ENCODE measurements at places on chromosomes 2 and 18.

DNA sequence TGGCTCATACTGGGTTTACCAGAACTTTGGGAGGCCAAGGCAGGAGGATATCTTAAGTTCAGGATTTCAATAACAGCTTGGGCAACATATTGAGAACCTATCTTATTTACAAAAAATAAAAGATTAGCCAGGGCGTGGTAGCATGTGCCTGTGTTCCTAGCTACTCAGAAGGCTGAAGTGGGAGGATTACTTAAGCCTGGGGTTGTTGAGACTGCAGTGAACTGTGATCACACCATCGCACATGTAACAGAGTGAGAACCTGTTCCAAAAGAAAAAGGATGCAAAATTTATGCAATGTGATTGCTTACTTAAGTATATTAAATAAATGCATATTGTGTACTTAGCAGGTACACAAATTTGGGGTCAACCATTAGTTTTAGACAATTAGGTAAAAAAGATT, 768.9 kb upstream of the CDH7 start:
- H3K27ac ChIP-seq = no peak overlapping the region
- no peak overlapping the region for H3K4me3 ChIP-seq
- no peak for DNase-seq
- no peaks in the 10 kb centered on the region for H3K36me3 ChIP-seq
- no peaks in the 10 kb centered on the region for H3K4me1 ChIP-seq
- H3K27me3 ChIP-seq = no peaks in the 10 kb centered on the region

DNA sequence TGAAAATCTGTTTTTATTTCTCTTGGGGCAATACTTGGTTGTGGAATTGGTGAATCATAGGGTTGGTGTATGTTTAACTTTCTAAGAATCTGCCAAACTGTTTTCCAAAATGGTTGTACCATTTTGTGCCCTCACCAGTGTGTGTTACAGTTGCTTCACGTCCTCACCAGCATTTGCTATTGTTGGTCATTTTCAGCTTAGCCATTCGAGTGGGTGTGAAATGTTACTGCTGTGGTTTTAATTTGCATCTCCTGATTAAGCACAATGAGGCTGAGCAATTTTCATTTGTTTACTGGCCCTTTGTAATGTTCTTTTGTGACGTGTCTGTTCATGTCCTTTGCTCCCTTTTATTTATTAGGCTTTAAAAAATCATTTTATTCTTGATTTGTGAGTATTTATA, 49.7 kb downstream of the FOSL2 start:
- no peaks in the 10 kb centered on the region for H3K4me1 ChIP-seq
- DNase-seq = no peak
- no peak overlapping the region for H3K27ac ChIP-seq
- no peaks in the 10 kb centered on the region for H3K36me3 ChIP-seq
- H3K27me3 ChIP-seq = no peaks in the 10 kb centered on the region

DNA sequence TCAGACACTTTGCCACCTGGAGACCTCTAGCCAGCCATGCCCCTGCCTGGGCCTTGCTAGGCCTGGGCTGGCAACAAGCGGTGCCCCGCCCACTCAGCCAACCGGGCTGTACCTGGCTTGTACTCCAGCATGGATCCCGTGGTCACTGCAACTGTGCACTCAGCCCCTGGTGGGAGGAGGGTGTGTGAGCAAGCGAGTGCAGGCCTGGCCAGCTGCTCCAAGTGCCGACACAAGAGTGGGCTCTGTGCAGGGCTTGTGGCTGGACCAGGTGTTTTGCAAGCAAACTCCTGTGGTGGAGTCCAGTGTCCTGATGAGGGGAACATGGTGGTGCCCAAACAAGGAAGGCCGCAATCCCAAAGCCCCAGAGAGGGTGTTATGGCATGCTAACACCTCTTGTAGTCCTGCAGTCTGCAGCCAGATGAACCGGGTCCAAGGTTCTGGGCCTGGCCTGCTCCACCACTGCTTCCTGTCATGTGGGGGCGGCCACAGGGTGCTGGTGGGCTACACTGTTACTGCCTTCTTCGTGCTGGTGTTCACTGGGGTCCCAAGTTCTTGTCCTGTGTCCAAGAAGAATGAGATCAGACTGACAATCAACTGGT, 60.1 kb upstream of the CD28 start:
- no peaks in the 10 kb centered on the region for H3K27me3 ChIP-seq
- peaks cover 13% of the 10 kb centered on the region for H3K4me1 ChIP-seq
- no peak overlapping the region for H3K27ac ChIP-seq
- H3K4me3 ChIP-seq = no peak overlapping the region

- H3K27me3 ChIP-seq = no peaks in the 10 kb centered on the region
- no peaks in the 10 kb centered on the region for H3K4me1 ChIP-seq
- no peaks in the 10 kb centered on the region for H3K36me3 ChIP-seq
- no peak overlapping the region for H3K4me3 ChIP-seq
- no peak overlapping the region for H3K27ac ChIP-seq
These were observed 481.0 kb downstream of the TNS1 start for GRCh38 chr2:217521820-217522219.

Data from naive thymus-derived CD8-positive, alpha-beta T cell (primary cell).